Left cardiac atrium (tissue), 4 donors: ENCODE measurements at places on chromosomes 1 and 21.

DNA sequence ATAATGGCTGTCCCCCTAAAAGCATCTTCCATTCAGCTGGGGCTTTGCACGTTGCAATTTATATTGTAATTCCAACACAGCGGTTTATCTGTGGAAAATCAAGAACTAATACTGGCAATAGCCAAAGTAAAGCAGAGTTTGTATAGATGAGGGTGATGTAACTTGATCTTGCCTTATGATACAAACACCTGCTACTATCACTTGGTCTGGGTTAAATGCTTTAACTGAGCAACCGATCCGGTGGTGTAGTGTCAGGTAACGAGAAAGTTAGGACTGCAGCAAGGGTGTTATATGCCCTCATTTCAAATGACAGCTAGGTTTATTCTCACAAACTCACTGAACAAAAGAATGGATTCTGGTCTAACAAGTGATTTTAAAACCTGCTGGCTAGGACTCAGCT lies 47.3 kb upstream of the PLPPR4 start:
- no peak for DNase-seq

- no peak for DNase-seq
These were observed 12.2 kb upstream of the CD2 start for GRCh38 chr1:116741836-116742565.

DNA sequence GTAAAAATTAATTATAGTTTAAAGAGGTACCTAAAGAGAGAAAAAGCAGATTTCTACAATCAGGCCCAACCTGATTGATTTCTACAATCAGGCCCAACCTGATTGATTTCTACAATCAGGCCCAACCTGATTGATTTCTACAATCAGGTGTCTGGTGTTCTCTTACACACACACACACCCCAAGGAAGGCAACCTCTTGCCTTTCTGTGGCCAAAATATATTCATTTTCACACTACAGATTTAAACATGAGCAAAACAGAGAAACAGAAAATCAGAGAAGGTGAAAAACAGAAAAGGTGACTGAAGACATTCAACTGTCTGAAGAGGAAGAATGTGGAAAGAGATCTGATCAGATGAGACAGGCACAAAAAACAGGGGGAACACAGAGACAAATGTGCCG lies 104.5 kb downstream of the SMYD2 start:
- DNase-seq = no peak

DNA sequence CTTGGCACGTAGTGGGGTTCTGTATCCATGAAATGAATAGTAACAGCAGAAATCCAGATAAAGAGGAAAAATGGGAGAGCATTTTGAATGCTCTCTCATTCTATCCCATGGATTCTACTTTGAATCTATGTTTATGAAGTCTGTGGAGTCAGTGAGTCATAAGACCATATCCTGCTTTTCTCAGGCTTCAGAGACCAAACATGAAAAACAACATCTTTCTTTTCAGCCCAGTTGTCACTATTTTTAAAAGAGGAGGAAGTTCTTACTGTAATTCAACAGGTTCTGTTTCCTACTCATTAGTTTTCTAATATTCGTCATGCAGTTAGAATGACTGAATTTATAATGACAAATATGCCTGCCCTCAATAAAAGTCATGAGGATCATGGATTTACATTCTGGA lies 39.4 kb upstream of the CD55 start:
- DNase-seq = no peak

GRCh38 chr1:94555091-94555490 lies 13.5 kb upstream of the F3 start:
- DNase-seq = no peak

GRCh38 chr1:111988377-111988742 lies 1.1 kb downstream of the KCND3 start:
- no peak for DNase-seq

DNA sequence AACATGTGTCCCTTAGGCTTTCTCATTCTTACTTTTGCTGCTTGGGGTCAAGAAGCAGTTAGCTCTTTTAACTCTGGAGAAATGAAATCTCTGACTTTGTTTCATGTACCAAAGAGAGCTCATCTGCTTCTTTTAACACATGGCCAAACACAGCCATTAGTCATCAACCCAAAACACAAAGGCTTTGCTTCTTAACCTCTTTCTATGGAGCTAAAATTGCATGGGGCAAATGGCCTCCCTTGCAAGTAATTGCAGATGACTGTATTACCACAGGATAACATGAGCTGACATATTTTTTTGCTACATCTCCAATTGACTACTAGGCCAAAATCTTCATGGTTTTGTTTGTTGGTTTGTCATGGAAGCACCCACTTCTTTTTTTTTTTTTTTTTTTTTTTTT lies 300.9 kb downstream of the BRINP3 start:
- DNase-seq = no peak

DNA sequence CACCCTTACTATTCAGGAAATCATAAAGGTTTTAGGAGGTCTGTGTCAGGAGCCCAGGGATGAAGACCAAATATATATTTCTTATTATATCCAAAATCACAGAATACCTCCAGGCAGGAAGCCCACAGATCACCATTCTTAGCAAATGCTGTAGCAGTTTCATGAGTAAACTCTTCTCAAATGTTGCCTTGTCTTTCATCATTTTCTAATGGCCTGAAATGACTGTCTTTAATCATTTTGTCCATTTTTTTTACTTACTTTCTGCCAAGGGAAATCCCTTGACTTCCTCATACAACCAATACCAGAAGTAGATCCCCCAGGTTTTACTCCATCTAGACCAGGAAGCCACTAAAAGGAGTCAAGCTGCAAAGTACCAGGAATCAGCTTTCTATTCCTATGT lies 32.4 kb downstream of the PSMG1 start:
- no peak for DNase-seq

DNA sequence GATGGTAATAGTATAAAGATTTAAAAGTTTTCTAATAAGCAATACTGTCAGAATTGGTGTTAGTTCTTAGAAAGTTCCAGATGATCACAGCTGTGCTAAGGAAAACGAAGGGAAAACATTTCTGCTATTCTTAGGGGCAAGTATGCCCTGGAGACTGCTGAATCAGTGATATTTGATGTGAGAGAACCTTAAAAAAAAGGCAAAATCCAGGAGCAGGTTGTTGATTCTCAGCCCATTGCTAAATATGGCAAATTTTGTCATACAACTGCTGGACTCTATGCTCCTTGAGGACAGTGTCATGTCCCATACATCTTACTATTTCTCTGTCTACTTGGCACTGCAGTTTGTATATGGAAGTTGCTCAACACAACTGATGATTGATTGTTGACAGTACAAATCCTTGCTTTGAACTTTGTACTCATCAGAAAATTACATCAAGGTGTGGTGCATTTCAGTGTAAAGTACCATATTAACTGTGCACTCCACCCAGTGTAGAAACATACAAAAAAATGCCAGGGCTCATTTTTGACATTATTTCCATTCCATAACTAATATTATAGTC lies 10.9 kb downstream of the CRCT1 start:
- DNase-seq = no peak

- DNase-seq = no peak
These were observed 343.2 kb downstream of the OLFM3 start for GRCh38 chr1:101653482-101653946.

GRCh38 chr1:185132534-185132933 lies 24.2 kb downstream of the TRMT1L start:
- no peak for DNase-seq

- no peak for DNase-seq
These were observed 68.9 kb upstream of the PGBD5 start for GRCh38 chr1:230495076-230495475.

- no peak for DNase-seq
These were observed 2.9 kb downstream of the FLVCR1 start for GRCh38 chr1:212860713-212861581.

DNA sequence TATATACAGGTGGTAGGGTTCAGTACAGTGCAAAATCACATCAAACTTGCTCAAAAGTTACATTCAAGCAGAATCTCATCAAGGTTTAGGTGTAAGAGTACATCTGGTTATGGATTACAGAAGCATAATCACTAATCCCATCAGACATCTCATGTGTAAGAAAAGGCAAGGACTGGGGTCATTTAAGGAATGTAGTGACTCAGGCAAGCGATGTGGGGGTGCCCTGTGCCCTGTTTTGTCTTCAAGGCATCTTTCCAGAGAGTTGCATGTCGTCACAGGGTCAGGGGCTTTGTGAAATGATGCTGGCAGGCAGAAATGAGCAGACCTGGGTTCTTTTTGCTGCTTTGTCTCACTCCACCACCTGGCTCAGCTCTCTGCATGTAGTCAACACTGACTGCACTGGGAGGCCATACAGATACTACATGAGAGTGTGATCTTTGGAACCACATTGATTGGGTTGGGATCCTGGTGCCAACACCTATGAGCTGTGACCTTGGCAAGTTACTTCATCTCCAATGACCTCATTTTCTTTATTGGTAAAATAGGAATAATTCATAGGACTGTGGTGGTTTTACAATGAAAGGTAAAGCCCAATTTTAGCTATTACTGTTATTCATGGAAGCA lies 8.2 kb upstream of the HHIPL2 start:
- no peak for DNase-seq

- DNase-seq = no peak
These were observed 6.9 kb downstream of the ACKR1 start for GRCh38 chr1:159211331-159212136.

DNA sequence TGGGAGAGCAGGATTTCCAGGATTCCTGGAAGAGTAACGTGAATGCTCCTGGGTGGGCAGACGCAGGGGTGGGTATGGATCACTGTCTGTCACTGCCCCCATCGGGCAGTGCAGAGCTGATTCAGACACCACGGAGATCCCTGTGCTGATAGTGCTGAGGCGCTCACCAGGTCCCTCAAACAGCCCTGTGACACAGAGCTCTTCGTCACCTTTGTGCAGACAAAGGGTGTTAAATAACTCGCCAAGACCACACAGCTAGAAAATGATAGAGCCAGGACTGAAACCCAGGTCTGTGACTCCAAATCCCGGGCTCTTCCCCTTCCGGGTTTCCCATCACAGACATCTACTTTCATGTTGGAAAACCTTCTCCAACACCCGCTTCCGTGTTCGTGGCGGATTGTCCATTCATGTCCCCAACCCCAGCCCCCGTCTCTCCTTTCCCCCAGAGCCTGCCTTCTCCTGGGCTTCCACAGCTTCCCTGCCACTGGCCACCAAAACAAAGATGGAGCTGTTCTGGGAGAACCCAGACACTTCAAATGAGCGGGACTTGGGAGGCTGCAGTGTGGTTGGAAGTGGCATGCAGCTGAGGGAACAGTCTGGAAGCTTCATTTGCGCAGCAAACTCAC lies 2.6 kb downstream of the EFHD2 start:
- DNase-seq = no peak

DNA sequence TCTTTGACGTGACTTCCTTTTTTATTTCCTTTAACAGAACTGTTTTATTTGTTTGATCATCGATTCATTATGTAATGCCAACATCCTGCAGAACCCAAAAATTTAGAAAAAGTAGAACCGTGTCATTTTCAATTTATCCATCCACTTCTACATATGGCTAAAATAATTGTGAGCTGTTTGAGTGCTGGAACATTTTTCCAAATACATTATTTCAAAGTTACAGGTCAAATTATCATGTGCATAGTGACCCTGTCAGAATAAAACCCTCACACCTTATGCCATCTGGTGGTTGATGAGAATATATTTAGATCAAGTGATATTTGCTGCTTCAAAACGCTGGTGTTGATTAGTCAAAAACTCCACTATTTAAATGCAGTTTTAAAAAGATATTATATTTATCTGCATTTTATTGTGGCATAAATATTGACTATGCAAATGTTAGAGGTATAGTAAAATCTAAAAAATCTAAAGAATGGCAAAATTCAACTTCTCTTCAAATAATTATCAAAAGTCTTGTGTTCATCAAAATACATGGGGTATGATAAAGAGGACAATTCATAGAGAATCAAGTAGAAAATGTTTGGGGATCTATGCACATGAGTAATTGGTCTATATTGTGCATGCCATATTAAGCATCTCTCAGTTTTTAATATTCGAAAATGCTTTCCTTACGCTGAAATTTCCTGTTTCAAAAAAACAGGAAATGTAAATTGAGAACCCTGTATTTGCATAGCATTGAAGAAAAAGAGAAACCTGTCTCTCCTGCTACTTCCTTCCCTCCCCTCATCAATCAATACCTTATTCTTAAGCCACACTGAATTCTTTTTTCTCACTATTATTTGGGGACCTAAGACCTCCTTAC lies 39.7 kb downstream of the UBE2U start:
- no peak for DNase-seq

DNA sequence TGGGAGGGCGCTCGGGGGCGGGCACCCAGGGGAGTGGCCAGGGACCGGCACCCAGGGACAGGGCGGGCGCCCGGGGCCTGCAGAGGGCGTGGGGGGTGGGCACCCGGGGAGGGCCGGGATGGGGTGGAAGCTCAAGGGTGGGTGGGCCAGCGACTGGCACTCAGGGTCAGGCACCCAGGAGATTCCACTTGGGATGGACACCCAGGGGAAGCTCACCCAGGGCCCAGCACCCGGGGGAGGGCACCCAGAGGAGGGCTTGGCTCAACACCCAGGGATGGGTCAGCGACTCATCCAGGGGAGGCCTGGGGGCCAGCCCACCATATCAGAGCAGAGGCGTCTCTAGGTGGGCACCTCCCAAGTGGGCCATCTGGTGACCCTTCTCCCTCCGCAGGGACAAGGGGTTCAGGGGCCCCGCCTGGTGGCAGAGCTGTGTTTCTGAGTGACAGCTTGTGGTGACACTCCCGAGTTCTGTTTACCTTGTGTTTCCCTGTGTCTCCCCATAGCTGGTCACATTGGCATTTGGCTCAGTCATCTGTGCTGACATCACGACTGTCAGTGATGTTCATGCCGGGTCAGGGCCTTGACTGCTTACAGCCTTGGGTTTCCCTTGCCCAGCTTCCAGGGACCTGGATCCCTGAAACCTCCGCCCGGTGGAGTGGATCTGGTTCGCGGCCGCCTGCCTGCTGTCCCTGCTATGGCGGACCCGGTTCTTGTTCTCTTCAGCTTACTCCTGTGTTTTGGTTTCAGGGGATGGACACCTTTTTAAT lies 749 bp downstream of the IBA57 start:
- peak; percentile 78 for DNase-seq

GRCh38 chr1:205515781-205516253 lies 11.3 kb downstream of the CDK18 start:
- DNase-seq = no peak
